GM13977 (cell line): ENCODE measurements at places on chromosomes 6 and 20.

DNA sequence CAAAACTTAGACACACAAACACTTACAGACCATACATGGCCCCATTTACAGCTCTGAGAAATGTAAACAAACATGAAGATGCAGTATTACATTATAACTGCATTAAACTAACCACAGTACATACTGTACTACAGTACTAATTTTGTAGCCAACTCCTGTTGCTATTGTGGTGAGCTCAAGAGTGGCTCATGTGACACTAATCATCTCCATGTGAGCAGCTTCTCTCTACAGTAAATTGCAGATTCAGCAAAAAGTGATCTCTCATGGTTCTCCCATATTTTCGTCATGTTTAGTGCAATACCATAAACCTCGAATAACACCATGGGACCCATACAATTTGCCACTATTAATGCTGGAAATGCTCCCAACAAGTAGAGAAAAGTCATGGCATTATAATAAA is 860.4 kb downstream of the EPHA7 start:
- no peak for DNase-seq

DNA sequence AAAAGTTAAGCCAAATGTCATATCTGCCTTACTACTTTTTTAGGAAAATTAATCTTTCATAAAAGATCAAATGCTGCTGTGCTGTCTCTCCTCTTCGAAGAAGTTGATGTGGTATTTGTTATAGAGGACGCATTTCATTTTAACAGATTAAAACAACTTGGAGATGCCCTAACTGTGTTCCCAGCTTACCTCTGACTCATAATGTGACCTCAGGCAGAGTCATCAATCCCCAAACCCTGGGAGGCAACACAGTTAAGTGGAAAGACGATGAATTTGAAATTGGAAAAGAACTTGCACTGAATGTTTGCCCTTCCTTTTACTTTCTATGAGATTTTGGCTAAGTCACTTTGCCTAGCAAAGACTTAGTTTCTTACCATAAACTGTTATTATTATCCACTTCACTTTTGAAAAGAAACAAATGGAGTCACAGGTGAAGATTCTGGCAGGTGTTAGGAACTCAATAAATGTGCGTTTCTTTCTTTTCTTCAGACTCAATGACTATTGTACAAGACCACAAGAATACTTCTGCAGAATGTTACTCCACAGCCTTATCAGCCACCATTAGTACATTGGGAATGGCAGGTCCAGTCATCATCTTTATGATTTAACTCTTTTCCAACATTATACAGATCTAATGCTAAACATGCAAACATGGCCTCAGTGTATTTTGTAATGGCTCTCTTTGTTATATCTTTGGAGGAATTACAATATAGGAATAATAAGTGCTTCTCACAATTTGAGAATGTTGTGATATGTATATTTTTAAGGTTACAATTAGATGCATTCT is 102.6 kb downstream of the COL21A1 start:
- no peak for DNase-seq

- no peak for DNase-seq
These were observed 25.7 kb downstream of the SNX3 start for GRCh38 chr6:108235127-108235526.

- no peak for DNase-seq
These were observed 169.3 kb downstream of the OGFRL1 start for GRCh38 chr6:71457929-71458328.

- DNase-seq = no peak
These were observed 52.7 kb downstream of the CPXM1 start for GRCh38 chr20:2747676-2748235.

DNA sequence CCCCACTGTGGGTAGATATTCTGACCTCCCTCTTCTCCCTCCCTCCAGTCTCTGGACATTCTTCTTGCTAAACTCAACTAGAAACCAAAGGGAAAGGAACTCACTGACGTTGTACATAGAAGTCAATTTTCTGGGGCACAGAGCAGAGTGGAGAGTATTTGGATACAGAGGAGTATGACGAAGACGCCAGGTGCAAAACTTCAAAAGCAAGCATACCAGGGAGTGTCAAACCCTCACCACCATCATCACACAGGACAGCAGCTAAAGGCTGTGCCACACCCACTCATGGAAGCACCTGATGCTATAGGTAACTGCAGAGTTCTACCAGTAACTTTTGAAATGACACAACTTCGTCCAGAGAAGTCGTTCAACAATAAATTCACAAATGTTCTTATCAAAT is 64.8 kb downstream of the FYN start:
- no peak for DNase-seq

DNA sequence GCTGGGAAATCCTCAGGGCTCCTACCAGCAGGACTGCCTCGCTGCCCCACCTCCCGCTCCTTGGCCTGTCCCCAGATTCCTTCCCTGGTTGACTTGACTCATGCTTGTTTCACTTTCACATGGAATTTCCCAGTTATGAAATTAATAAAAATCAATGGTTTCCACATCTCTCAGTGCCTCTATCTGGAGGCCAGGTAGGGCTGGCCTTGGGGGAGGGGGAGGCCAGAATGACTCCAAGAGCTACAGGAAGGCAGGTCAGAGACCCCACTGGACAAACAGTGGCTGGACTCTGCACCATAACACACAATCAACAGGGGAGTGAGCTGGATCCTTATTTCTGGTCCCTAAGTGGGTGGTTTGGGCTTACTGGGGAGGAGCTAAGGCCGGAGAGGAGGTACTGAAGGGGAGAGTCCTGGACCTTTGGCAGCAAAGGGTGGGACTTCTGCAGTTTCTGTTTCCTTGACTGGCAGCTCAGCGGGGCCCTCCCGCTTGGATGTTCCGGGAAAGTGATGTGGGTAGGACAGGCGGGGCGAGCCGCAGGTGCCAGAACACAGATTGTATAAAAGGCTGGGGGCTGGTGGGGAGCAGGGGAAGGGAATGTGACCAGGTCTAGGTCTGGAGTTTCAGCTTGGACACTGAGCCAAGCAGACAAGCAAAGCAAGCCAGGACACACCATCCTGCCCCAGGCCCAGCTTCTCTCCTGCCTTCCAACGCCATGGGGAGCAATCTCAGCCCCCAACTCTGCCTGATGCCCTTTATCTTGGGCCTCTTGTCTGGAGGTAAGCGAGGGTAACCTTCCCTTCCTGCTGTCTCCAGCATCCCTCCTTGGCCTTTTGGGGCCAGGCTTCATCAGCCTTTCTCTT is at the start of gene CFB:
TSS of gene CFB (plus strand) at position 589 of the 863 bp plus-strand sequence. CDS start at position 716, 127 bp downstream.
- DNase-seq = no peak

DNA sequence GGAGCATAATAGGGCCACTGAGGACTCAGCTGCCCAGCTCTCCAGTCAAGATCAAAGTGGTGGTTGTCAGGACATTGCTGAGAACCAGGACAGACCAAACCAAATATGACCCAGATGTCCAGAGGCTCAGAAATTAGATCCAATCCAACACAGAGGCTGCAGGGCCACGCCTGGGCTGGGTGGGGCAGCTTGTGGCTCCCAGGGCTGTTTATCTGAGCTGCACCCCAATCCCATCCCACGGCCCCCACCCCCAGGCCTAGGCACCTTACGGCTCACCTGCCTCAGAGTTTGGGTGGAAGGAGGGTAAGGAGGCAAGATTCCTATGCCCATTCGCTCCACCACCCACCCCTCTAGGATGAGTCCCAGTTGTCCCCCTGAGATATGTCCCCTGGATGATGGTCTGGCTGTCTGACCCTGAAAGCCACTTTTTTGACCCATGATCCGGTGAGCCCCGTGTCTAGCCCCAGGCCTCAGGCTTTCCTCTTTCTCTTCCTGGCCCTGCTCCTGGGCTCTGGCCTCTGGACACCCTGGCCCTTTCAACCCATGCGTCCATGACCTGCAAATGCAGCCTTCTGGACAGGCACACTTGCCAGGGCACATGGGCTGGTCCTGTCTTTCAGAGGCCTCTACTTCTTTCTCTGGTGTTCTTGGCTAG is 40.0 kb downstream of the CPXM1 start:
- peak; percentile 20 for DNase-seq
